CD4-positive, CD25-positive, alpha-beta regulatory T cell (primary cell): ENCODE measurements at places on chromosomes 4 and X. TPM values are rescaled to one million over a fixed set of nuclear protein-coding genes. Genes with fewer than 3 reads are reported as not detected.

CHIC2 gene
- polyA plus RNA-seq = 82.8 TPM

PRRG3 gene
- polyA plus RNA-seq = not detected

FRMPD4 gene
- polyA plus RNA-seq = not detected

DNA sequence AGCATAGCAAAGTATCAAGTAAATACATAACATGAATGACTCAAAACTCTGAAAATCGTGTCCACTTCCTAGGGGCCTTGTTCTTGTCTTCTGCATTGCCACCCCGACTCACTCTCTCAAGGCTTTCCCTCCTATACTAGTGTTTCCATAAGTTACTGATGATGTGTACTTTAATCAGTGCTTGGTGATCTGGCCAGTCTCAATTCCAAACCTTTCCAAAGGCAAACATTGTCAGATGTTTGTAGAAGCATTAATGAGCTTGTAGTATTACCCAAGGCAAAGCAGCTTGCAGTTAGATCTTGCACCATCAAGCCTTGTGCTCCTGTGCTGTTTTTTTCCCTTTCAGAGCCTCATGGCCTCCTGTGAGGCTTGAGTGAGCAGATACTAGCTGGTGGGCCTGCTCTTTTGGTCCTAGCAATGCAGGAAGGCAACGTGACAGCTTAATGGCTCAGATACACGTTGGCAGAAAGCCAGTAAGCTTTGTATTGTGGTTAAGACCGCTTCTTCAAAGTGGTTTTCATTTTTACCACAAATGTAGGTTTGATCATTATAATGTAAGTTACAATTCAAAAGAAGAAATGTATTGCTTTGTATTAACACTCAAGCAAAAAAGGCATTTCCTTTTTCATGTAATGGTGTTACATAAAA is 51.8 kb downstream of the RBPJ start:
- peaks cover 22% of the 10 kb centered on the region for H3K4me1 ChIP-seq
- H3K4me3 ChIP-seq = peak overlapping the region; percentile 59
- H3K27me3 ChIP-seq = no peaks in the 10 kb centered on the region
- peaks cover 6% of the 10 kb centered on the region for H3K36me3 ChIP-seq
- no peak overlapping the region for H3K27ac ChIP-seq

GRCh38 chr4:1177274-1178141 is 5.1 kb upstream of the SPON2 start:
- no peak overlapping the region for H3K27ac ChIP-seq
- no peaks in the 10 kb centered on the region for H3K27me3 ChIP-seq
- peaks cover under 1% of the 10 kb centered on the region for H3K4me1 ChIP-seq
- no peak for DNase-seq
- H3K36me3 ChIP-seq = no peaks in the 10 kb centered on the region
- H3K4me3 ChIP-seq = no peak overlapping the region

DNA sequence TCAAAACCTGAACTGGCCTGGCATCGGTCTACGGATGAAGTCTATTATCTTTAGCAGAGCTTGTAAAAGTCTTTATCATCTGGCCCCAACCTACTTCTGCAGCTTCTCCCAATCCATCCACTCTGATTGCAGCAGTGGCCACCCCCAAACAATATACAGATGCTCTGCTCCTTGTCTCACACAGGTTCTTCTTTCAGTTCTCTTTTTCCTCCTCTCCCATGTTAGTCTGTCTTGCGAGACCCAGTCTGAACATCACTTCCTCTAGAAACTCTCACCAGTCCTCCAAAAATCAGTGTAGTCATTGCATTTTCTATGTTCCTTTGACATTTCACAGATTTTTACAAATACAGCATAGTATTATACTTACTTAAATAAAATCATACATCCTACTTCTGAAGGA is 163.0 kb downstream of the FRMPD4 start:
- no peaks in the 10 kb centered on the region for H3K4me1 ChIP-seq
- no peaks in the 10 kb centered on the region for H3K27me3 ChIP-seq
- H3K36me3 ChIP-seq = no peaks in the 10 kb centered on the region
- H3K4me3 ChIP-seq = no peak overlapping the region

DNA sequence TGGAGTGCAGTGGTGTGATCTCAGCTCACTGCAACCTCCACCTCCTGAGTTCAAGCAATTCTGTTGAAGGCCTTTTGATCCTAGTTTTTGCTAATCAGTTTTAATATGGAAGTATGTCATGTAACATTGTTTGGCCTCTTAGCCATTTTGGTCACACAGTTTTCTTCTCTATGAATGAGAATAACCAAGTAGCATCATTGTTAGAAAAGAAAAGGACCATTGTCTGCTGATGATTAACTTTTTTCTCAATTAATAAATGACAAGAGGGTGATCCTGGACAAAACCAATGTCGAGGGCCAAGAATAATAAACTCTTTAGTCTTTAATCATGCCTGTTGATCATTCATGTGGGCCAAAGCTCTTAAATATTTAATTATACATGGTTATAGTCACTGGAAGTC is 289.3 kb upstream of the MAGEB2 start:
- DNase-seq = no peak
- no peaks in the 10 kb centered on the region for H3K36me3 ChIP-seq
- no peaks in the 10 kb centered on the region for H3K27me3 ChIP-seq
- H3K4me1 ChIP-seq = no peaks in the 10 kb centered on the region
- no peak overlapping the region for H3K4me3 ChIP-seq
